ENCODE measurements at places on chromosomes 13 and 19.
A peak's percentile ranks its signal among the peaks of the same experiment; 100 is the strongest.

- DNase-seq = no peak
Measured at GRCh38 chr13:28318496-28318895, 176.4 kb downstream of the FLT1 start.

DNA sequence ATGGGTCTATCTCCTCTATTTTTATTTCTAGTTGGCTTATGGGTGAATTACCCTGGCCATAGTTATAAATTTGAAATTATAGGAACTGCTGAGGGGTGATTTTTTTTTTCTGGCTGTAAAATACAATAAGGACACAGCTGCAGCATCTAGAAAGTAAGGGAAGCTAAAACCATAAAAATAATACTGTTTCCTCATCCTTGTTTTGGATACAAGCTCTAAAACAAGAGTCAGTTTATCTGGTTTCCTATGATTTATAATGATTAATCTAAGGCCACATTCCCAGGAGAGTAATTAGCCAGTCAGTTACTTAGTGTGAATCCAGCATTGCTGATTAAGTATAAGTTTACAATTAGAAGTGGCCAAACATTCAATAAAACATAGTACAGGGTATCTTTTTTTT, 219.1 kb upstream of the NBEA start:
- no peak for DNase-seq

DNA sequence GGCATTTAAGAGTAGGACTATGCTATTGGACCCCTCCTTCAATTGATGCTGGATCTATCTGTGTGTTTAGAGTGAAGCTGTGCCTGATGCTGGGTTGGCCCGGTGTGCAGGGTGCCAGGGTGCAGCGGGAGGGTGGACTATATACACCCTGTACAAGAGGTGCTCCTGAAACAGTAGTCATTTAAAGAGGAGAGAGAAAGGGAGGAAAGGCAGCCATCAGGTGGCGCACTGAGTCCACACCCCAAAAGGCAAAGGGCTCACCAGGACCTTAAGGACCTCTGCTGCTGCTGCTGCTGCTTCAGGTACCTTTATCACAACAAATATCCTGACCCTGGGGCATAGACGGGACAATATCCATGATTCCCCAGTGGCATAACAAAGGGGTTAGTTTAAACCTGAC, 39.4 kb downstream of the ZNF136 start:
- peak; percentile 31 for DNase-seq

DNA sequence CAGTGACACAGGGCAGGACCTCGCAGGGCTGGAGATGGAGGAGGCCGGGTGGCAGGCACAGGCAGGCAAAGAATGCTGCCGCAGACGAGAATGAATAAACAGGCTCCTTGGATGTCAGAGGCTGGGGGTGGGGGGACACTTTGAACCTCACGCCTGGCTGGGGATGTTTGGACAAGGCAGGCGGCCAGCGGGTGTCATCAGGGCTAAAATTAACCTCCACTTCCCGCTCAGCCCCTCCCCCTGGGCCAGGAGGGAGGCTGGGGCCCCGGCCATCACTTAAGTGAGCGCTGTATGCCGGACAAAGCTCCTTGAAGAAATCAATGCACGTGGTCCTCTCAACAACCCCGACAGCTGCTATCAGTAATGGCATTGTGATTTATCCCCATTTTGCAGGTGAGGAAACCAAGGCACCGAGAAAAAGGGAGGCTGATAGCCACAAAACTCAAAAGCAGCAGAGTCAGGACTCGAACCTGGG, 10.3 kb upstream of the FUT5 start:
- no peak for DNase-seq

Data from hematopoietic multipotent progenitor cell treated with erythropoietin and hydrocortisone succinate and interleukin-3 and kit ligand, for 8 days (in vitro differentiated cells).